ENCODE measurements at places on chromosomes 2 and 18.

- no peaks in the 10 kb centered on the region for H3K36me3 ChIP-seq
- no peak overlapping the region for H3K27ac ChIP-seq
- H3K4me3 ChIP-seq: no peak overlapping the region
- no peaks in the 10 kb centered on the region for H3K4me1 ChIP-seq
- no peaks in the 10 kb centered on the region for H3K27me3 ChIP-seq
Measured at GRCh38 chr2:13289310-13289709, 572.6 kb downstream of the TRIB2 start.

DNA sequence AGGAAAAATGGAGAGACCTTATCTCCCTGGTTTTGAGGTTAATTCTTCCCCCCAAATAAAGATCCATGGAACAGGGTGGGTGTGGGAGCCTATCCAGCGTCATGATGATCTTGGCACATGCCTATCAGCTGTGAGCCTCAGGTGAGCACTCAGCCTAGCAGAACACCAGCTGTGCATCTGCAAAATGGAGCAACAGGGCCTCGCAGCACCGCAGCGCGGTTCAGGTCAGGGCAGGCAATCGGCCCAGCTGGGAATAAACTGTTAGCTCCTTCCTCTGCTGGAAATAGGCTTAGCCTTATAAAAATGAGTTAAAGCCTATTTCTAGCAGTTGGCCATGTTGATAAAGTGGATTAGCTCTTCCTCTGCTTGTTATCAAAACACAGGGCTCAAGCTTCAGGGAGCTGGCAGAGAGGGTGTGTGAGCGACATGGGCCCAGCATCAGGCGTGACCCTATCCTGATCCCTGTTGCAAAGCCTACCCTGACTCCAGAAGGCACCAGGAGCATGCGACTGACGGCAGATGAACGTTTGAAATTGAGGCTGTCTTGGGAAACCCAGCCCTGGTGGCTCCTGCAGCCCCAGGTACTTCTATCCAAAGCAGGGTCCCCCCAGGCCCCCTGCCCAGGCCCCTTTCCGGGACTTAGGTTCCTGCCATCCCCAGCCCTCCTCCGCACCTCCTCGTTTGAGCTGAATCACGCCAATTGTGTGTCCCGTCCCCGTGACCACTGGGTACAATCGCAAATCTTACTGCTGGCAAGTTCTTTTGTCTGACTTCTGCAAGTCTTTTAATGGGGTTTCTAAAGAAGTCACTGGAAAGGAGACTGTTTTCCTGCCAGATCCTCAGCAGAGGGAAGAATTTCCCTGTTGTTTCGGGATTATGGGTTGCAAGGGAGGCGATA, 35.4 kb downstream of the ARHGEF4 start:
- no peaks in the 10 kb centered on the region for H3K4me1 ChIP-seq
- DNase-seq: no peak
- no peaks in the 10 kb centered on the region for H3K36me3 ChIP-seq
- H3K27me3 ChIP-seq: peaks cover 5% of the 10 kb centered on the region
- no peak overlapping the region for H3K4me3 ChIP-seq

DNA sequence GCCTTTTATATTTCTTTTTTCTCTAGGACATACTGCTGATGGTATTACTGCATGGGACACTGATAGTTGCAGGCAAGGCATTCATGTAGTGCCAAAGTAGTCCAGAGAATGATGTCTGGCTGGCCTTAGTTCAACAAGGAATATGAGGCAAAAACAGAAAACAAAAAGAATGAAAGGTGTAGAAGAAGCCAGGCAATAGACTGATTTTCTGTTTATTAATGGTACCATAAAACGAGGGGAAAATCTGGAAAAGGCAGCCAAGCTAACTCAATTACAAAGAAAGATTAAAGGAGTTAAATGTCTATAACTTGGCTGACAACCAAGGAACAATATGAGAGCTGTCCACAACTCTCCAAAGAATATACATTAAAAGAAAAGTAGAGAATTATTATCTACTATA, 284.9 kb downstream of the ZEB2 start:
- no peak overlapping the region for H3K27ac ChIP-seq
- no peak for DNase-seq
- no peak overlapping the region for H3K4me3 ChIP-seq
- no peaks in the 10 kb centered on the region for H3K4me1 ChIP-seq

- H3K4me1 ChIP-seq: peaks cover 25% of the 10 kb centered on the region
- no peak overlapping the region for H3K27ac ChIP-seq
- no peak for DNase-seq
Measured at GRCh38 chr2:231928481-231928880, 2.3 kb upstream of the NPPC start.

GRCh38 chr18:9642799-9643462, 28.6 kb upstream of the PPP4R1 start:
- no peak for DNase-seq
- no peaks in the 10 kb centered on the region for H3K36me3 ChIP-seq
- peaks cover 11% of the 10 kb centered on the region for H3K4me1 ChIP-seq
- H3K4me3 ChIP-seq: no peak overlapping the region

DNA sequence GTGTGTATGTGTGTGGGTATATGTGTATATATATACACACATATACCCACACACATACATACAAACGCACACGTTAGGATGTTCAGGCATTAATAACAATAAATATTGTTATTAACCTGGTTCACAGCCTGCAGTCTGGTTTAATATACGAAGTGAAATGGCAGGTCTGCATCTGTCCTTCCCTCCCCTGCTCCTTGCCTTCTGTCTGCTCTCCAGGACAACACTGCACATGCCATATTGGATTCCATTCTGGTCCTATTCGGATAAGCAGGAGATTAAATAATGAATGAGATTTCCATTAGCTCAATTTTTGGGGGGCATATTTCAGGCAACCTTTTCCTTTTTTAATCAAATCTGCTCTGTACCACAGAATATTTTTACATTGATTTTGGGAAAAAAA, 158.0 kb downstream of the CELF4 start:
- no peaks in the 10 kb centered on the region for H3K36me3 ChIP-seq
- H3K27ac ChIP-seq: no peak overlapping the region
- no peak overlapping the region for H3K4me3 ChIP-seq

GRCh38 chr2:240962300-240963064, 35.9 kb upstream of the SNED1 start:
- H3K36me3 ChIP-seq: no peaks in the 10 kb centered on the region
- H3K4me3 ChIP-seq: no peak overlapping the region
- peaks cover 36% of the 10 kb centered on the region for H3K4me1 ChIP-seq
- H3K27ac ChIP-seq: peak overlapping the region; percentile 60
- H3K27me3 ChIP-seq: no peaks in the 10 kb centered on the region
- DNase-seq: peak; percentile 61

DNA sequence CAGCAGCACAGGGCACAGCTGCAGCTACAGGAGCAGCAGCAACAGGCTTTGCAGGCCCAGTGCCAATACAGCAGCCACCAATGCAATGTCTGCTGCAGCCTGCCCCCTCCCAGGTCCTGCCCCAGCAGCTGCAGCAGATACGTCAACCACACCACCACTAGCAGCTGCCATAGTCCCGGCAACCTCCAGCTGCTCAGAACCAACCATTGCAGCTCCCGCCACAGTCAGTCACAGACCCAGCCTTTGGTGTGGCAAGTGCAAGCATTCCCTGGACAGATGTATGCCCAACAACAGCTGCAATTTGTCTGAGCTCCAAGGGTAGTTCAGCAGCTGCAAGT, 53.3 kb upstream of the TUBA3E start:
- H3K27me3 ChIP-seq: peaks cover 49% of the 10 kb centered on the region
- H3K36me3 ChIP-seq: no peaks in the 10 kb centered on the region
- H3K4me1 ChIP-seq: no peaks in the 10 kb centered on the region
- H3K4me3 ChIP-seq: no peak overlapping the region

- no peaks in the 10 kb centered on the region for H3K4me1 ChIP-seq
- no peak for DNase-seq
- H3K27me3 ChIP-seq: no peaks in the 10 kb centered on the region
- H3K36me3 ChIP-seq: no peaks in the 10 kb centered on the region
Measured at GRCh38 chr2:225104971-225105370, 62.7 kb upstream of the DOCK10 start.

DNA sequence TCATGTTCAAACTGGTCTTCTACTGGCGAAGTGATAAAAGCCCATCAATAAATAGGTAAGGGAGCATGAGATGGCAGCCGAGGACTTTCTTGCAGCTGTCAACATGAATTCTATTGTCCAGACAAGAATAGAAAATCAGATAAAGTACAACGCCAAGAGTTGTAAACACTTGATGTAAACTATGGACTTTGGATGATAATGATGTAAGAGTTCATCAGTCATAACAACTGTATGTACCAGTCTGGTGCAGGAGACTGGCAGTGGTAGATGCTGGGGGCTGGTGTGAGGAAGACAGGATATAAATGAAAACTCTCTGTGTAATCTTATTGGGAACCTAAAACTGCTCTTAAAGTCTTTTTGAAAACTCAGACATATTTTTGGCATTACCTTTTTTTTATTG, 155.9 kb upstream of the RASGRP3 start:
- no peaks in the 10 kb centered on the region for H3K36me3 ChIP-seq
- DNase-seq: no peak
- no peak overlapping the region for H3K4me3 ChIP-seq
- no peaks in the 10 kb centered on the region for H3K27me3 ChIP-seq
- peaks cover 20% of the 10 kb centered on the region for H3K4me1 ChIP-seq

- peaks cover 37% of the 10 kb centered on the region for H3K4me1 ChIP-seq
- H3K36me3 ChIP-seq: no peaks in the 10 kb centered on the region
- DNase-seq: no peak
- H3K27me3 ChIP-seq: no peaks in the 10 kb centered on the region
- H3K27ac ChIP-seq: peak overlapping the region; percentile 8
Measured at GRCh38 chr18:63141778-63142176, 177.8 kb downstream of the BCL2 start.

- H3K27ac ChIP-seq: no peak overlapping the region
- no peak overlapping the region for H3K4me3 ChIP-seq
- H3K36me3 ChIP-seq: no peaks in the 10 kb centered on the region
- H3K4me1 ChIP-seq: no peaks in the 10 kb centered on the region
- no peak for DNase-seq
Measured at GRCh38 chr2:84653302-84653701, 137.0 kb downstream of the DNAH6 start.

GRCh38 chr2:17804358-17804757, 11.9 kb upstream of the MSGN1 start:
- no peaks in the 10 kb centered on the region for H3K27me3 ChIP-seq
- H3K4me1 ChIP-seq: peaks cover 4% of the 10 kb centered on the region
- DNase-seq: no peak
- H3K36me3 ChIP-seq: no peaks in the 10 kb centered on the region
- no peak overlapping the region for H3K4me3 ChIP-seq
- no peak overlapping the region for H3K27ac ChIP-seq

DNA sequence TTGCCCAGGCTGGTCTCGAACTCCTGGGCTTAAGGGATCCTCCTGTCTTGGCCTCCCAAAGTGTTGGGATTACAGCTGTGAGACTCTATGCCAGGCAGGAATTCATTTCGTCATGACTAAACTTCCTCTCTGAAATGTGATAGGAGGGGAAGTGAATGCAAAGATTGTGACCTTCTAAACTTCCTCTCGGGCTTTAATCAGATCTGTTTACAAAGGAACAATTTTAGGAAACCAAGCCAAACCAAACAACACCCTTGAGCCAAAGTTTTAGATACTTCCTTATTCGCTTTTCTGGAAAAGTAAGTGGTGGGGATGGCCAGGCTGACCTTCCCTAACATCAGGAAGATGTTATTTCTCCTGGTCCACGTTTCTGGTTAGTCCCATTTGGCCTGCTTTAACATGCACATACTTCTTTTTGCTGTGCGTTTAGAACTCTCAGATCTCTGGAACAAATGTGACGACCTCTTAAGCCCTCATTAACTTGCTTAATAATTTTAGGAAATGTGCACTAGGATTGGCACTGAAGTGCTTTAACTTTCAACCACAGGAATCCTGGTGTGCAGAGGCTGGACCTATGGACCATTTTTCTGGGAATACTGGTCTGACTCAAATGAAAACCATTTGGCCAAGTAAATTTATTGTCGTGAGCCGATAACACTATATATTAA, 33.2 kb upstream of the YES1 start:
- H3K27ac ChIP-seq: no peak overlapping the region
- H3K27me3 ChIP-seq: no peaks in the 10 kb centered on the region
- DNase-seq: no peak
- no peaks in the 10 kb centered on the region for H3K4me1 ChIP-seq

GRCh38 chr18:48607056-48607984, 68.5 kb downstream of the CTIF start:
- no peaks in the 10 kb centered on the region for H3K36me3 ChIP-seq
- no peaks in the 10 kb centered on the region for H3K27me3 ChIP-seq
- H3K4me3 ChIP-seq: no peak overlapping the region
- peaks cover 7% of the 10 kb centered on the region for H3K4me1 ChIP-seq
- H3K27ac ChIP-seq: no peak overlapping the region
